ENCODE measurements at places on chromosomes 3 and 15. TPM values are rescaled to one million over a fixed set of nuclear protein-coding genes. Genes with fewer than 3 reads are reported as not detected.

DNA sequence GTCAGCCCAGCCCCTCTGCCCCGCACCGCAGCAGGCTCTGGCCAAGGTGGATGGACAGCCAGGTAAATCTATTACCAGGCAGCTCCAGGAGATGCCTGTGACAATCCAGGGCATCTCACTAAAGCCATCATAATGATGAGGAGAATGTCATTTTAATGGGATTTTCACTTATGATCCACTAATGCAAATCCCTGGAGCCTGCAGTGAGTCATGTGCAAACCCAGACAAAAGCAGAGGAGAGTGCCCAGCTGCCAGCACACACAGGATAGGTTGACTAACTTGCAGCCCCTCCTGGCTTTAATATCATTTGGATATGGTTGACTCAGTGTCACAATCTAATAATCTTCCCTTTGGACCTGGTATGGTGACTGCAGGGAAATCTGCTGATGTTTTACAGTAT lies 206.9 kb upstream of the TRIM42 start:
- no peak for DNase-seq

GRCh38 chr3:191358929-191359328 lies 28.6 kb upstream of the UTS2B start:
- no peak for DNase-seq

GRCh38 chr3:36597422-36597821 lies 166.9 kb downstream of the DCLK3 start:
- no peak for DNase-seq

DNA sequence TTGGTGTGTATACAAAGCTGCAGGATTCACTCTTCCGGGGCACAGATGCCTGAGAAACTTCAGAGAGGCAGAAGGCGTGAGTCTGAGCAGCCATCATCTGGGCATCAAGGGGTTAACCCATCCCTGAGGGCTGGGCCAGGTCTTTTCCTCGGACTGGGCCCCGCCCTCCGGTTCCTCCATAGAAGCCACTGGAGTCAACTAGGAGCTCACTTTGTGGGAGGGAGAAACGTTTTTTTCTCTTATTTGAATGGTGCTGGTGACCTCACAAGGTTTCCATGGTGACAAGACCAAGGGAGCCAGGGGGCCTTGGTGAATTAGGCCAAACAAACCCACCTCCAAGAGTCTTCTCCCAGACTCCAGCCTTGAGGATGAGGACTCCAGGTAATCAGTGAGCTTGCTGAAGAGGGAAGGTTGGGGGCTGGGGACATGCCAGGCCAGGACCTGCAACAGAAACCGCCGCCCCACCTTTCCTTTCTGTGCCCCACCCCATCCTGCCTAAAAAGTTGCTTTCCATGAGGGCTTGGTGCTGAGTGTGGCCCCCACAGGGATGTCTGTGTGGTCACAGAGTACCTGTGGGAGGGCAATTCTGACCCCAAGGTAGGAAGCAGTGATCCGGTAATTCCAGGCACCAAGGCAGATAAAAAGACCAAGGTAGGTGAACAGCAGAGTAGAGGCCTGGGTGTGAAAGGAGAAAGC lies 14.8 kb upstream of the INSYN1 start:
- DNase-seq: no peak

- DNase-seq: no peak
These were observed 31.1 kb downstream of the SGO1 start for GRCh38 chr3:20154928-20155327.

DNA sequence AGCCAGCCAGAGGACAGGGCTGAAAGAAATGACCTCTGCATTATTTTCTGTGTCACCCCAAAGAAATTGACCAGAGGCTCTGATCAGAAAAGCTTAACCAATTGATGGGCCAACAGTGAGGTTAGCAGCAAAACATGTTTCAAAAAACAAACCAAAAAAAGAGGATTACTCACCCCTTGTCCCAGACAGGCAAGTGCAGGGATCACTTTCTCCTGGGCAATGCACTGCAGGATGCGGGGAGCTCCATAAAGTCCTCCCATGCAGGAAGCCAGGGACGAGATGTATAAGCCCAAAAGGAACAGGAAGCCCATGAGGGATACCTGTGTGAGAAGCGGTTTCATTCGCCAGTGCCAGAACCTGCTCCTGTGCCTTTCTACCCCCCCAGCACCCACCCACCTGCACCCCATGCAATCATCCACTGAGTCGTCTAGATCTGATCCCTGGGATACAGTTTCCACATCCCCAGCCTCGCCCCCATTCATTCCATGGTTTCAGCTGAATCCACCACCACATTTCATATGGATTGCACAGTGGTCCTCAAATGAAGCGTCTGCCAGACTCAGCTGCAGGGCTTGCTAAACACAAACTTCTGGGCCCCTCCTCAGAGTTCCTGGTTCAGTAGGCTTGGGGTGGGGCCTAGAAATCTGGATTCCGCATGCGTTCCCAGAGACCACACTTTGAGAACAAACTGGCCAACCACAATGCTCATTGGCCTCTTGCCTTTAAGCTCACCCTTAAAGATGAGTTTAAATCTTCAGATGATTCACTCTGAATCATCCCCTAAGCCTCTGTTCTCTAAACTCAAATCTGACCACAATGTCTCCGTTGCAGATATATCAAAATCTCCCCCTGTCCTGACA lies 54.4 kb upstream of the HEG1 start:
- DNase-seq: peak; percentile 89

GRCh38 chr3:56484122-56484521 lies 15.9 kb upstream of the ERC2 start:
- DNase-seq: no peak

- DNase-seq: no peak
These were observed 747 bp downstream of the MYL3 start for GRCh38 chr3:46862369-46863025.

DNA sequence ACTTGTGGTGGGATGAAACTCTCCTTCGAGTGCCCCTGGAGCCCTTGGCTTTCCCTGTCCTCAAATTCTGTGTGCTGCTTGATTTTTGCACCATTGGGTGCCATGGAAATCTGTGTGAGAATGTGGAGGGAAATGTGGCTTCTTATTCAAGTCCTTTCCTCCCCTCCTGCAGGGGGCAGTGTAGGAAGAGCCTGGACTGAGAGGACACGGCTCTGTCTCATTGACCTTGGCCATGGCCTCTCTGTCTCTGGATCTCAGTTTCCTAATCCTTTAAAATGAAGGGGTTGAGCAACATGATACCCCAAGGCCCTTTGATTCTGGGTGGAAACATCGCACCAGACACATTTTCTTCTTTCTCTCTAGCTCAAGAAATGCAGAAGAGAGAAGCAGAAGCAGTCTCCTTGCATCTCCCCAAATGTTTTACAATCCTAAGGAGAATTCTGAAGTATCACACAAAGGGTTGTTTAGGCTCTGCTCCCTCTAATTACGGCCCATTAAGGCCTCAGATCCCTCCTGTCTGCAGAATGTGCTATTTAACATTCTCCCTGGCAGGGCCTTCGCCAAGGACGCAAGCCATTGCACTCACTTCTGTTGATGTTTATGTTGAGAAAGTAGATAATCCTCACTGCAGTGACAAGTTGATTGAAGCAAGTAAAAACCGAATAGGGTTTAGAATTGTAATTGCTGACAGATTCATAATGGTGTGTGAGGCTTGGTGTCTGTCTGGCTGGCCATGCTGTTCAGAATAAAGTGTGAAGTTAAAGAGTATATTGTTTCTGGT lies 169.1 kb downstream of the TPRG1 start:
- no peak for DNase-seq

DNA sequence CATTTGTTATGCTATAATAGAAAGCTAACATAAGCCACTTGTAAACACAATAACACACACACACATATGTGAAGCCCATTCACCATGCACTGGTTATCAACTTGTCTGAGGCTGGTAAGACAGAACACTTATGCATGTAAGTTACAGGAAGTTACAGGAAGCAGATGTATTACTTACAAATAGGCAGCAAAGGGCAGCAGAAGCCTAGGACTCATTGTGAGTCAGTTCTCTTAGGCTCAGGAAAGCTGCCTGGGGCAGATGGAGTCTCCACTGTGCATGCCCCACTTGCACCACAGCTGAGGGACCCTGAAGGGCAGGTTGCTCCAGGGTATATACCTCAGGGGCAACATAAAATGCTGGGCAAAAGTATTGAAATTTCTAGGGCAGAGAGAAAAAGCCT lies 748.8 kb upstream of the CCDC54 start:
- DNase-seq: peak; percentile 66

GRCh38 chr3:187072511-187072910 lies 66.8 kb downstream of the RPL39L start:
- no peak for DNase-seq

DNA sequence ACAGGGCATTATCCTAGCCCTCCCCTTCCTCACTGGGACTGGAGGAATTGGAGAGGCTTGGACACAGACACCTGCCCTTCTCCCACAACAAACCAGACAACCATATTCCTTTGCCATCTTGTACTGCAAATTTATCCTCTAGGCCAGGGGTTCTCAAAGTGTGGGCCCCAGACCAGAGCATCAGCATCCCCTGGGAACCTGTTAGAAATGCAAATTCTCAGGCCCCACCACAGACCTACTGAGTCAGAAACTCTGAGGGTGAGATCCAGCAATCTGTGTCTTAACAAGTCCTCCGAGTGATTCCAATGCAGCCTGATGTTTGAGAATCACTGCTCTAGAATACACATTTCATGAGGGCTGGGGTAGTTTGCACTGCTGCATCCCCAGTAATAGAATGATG lies 115.4 kb downstream of the OXNAD1 start:
- DNase-seq: no peak

DNA sequence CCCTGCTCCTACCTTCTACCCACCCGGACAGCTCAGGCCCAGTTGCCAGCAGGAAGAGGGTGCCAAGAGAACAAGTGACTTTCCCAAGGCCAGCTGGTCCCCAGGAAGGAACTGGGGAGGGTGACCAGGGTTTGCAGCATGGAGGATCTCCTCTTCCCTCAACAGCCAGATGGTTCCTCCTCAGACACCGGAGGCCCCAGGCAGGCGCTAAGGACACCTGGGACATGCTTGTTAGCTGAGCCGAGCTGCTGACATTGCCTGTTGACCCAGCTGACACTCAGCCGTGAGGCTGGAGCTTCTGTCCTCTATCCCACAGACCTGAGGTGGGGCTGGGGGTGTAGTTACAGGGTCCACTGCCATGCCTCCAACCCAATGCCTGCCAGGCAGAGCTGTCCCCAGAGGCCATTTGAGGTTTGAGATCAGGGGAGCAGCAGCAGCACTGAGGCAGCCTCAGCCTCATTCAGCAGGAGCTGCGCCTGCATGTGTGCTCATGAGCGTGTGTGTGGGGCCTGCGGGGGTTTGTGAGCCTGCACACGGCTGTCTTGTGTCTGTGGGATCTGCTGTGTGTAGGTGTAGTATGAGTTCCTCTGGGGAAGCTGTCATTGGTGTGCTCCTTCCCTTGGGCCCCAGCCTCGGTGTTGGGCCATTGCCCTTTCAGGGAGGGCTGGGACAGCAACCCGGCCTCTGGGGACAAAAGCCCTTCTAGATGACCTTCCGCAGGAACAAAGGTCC lies 7.1 kb downstream of the CPLX3 start:
- DNase-seq: no peak

DNA sequence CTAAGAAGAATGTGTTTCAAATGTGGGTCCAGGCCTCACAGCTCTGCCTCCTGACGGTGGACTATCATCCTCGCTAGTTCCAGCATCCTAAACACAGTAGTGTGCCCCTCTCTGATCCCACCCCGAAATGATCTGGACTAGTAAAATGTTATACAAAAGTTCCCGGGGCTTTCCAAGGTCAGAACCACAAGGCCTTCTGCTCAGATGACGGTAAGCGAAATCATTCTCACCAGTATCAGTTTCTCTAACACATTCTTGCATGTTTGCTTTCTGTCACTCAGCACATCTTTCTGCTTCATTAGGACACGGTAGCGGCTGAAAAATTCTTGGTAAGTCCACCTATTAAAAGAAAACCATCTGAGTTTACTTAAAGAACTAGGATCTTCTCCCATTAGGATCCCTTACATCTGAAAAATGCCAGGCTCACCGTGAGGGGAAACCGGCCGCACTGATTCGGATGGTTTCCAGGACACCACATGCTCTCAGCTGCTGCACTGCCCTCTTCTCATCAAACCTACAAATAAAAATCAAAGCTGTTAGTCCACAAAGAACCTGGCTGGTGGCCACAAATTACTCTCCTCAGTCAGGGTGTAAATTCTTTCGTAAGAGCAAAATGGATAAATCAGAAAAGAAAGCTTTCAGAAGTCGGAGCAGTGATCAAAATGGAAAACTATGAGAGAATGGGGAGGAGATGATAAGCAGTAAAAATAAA lies 83.9 kb upstream of the MYO5C start:
- DNase-seq: no peak

Gene RAB5A
- 62.4 TPM for polyA plus RNA-seq

Gene LRRC31
- polyA plus RNA-seq: not detected

Gene COPS2
- 35.7 TPM for polyA plus RNA-seq

Gene TNFAIP8L3
- polyA plus RNA-seq: not detected

Gene MNS1
- 1.4 TPM for polyA plus RNA-seq

Gene PPARG
- not detected for polyA plus RNA-seq

Gene CCDC39
- polyA plus RNA-seq: not detected

Gene BFSP2
- polyA plus RNA-seq: not detected

Data from cardiac muscle cell (in vitro differentiated cells and primary cell).